Stimulated activated CD8-positive, alpha-beta memory T cell treated with anti-CD3 and anti-CD28 coated beads, Interleukin-4, amount 100 ng/mL, for 1 hour (primary cell): ENCODE measurements at places on chromosomes 12 and 14.

- DNase-seq: peak; percentile 74
Measured at GRCh38 chr12:14769969-14770495, 33.2 kb downstream of the WBP11 start.

- no peak for DNase-seq
Measured at GRCh38 chr14:94548131-94548998, 12.9 kb upstream of the SERPINA4 start.

DNA sequence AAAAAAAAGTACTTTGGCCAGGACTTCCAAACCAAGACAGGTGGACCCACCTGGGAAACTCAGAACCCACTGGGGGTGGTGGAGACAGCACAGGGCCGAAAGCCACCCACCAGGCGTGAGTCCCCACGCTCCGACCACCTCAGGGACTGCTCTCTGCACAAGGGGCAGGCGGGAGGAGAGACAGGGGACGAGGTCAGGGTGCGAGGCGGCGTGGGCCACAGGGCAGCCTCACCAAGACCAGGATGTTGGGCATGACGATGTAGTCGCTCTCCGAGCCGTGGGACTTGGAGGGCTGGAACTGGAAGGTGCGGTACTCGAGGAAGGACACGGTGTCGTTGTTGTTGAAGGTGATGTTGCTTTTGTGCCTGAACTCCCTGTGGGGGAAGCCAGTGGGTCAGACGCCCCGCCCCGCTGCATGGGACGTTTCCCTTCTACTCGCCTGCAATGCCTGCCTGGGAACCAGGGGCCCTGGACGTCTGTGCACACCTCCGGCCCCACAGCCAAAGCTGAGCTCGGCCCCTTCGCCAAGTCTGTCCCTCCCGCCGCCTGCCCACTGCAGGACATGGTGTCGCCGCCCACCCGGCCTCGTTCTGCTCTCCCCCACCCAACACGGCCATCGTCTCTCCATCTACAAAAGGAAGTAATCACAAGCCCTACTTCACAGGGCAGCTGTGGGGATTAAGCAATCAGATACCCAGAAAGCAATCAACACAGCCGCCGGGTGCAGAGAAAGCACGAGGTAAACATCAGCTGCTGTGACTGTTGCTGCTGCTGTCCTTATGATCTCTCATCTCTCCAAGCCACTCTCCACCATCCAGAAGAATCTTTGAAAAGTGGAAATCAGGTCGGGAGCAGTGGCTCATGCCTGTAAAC lies 48.7 kb downstream of the SCARB1 start:
- no peak for DNase-seq

GRCh38 chr12:54562750-54563356 lies 13.5 kb downstream of the PDE1B start:
- DNase-seq: no peak

DNA sequence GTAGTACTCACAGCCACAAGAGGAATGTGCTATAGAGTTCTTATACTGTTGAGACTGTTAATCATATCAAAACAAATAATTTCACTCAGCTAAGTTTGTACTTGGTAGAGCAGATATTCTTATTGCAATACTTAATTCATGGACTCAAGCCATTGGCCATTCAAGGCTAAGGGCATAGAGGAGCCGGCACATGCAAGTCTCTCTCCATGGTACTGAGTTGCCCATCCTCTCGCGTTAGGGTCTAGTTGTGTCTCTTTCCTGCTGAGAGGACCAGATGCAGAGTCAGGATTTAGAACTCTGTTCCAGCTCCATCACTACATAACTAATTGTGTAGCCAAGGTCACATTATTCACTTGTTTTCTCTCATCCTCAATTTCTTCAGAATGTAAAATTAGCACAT lies 14.4 kb upstream of the TUNAR start:
- no peak for DNase-seq

- no peak for DNase-seq
Measured at GRCh38 chr12:57619434-57620244, 8.4 kb downstream of the ARHGEF25 start.

GRCh38 chr12:102010265-102010994 lies 51.4 kb downstream of the WASHC3 start:
- DNase-seq: no peak

- no peak for DNase-seq
Measured at GRCh38 chr12:106193394-106194215, 54.2 kb downstream of the CKAP4 start.
